ENCODE measurements at places on chromosomes 16 and 17.

- no peak for DNase-seq
Observed at GRCh38 chr16:86380030-86380429, 130.3 kb upstream of the FOXF1 start.

DNA sequence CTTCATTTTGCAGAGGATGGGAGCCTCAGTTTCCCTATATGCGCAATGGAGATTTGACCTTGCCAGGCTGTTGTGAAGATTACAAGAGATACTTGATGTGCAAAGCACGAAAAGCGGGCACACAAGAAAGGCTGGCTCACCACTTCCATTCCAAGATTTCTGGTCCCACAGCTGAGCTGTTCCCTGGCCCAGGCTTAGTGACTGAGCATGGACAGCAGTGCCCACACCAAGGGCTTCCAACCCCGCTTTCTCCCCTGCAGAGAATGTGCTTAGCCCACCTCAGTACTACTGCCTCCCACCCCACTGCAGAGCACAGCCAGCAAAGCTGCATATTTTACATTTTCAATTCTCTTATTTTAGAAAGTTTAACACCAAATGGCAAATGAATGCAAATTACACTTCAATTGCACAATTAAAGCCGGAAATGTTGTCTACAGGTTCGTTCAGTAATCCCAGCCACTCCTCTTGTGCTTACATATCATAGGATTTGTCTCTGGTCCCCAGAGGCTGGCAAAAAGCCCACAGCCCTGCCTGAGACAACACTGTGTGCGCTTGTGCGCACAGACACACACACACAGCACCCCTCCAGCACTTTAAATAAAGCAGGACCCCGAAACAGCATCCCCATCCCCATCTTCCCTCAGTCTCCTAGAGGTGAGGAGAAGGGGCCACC is 51.8 kb downstream of the VAC14 start:
- no peak for DNase-seq

GRCh38 chr17:72525225-72526015 is 404.6 kb downstream of the SOX9 start:
- no peak for DNase-seq

DNA sequence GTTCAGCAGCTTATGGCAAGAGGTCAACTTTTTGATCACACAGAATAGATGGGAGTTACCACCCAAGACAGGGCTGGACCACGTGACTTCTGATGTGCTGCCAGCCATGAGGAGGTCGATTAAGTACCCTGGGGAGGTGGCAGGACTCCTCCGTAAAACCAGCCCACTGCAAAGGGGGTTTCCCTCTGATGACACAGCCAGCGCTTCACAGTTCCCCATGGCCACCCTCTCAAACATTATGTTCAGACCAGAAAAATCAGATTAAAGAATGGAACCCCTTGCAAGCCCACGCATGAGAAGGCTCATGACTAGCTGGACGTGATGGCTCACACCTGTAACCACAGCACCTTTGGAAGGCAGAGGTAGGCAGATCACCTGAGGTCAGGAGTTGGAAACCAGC is 222.9 kb downstream of the CPPED1 start:
- DNase-seq: no peak

DNA sequence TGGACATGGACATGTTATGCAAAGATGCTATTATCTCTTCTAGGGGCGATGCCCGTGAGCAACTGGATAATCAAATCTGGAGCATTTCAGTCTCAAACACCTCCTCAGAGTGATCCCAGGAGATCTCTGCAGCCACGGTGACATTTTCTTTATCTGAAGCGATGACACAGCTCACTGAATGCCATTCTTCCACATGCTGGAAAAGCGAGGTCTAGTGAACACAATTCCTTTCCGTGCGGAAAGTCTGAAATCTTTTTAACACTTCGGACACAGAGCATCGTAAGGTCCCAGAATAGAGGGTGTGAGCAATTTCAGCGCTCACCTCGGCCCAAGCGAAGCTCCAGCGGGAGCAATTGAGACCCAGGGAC is 531 bp upstream of the HASPIN start:
- no peak for DNase-seq
